EL (cell line): ENCODE measurements at places on chromosomes 7 and 10.

DNA sequence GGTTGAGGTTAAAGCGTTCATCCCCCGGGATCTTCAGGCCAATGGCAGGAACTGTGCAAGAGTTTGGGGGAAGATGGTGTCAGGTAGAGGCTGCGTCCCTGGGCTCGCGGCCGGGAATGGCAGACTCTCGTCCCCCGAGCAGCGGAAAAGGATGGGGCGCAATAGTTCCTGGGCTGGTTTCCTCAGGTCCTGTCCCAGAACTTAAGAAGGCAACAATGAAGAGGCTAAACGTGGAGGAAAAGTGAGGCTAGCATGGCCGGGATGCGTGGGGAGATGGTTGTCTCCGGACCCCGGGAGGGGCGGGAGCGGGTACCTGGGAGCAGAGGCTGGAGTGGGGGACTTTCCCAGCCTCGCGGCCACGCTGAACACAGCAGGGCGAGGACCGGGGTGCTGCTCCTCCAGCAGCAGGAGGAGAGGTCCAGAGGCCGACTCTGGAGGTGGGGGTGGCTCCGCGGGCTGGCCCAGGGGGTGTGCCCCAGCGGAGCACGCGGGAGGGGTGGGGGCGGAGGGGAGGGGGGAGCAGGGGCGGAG lies 882 bp downstream of the IRF5 start:
- DNase-seq = no peak

GRCh38 chr10:65891073-65891981 lies 1034.5 kb upstream of the LRRTM3 start:
- no peak for DNase-seq

- DNase-seq = no peak
Observed at GRCh38 chr7:143410521-143411004, 1.9 kb upstream of the EPHA1 start.

DNA sequence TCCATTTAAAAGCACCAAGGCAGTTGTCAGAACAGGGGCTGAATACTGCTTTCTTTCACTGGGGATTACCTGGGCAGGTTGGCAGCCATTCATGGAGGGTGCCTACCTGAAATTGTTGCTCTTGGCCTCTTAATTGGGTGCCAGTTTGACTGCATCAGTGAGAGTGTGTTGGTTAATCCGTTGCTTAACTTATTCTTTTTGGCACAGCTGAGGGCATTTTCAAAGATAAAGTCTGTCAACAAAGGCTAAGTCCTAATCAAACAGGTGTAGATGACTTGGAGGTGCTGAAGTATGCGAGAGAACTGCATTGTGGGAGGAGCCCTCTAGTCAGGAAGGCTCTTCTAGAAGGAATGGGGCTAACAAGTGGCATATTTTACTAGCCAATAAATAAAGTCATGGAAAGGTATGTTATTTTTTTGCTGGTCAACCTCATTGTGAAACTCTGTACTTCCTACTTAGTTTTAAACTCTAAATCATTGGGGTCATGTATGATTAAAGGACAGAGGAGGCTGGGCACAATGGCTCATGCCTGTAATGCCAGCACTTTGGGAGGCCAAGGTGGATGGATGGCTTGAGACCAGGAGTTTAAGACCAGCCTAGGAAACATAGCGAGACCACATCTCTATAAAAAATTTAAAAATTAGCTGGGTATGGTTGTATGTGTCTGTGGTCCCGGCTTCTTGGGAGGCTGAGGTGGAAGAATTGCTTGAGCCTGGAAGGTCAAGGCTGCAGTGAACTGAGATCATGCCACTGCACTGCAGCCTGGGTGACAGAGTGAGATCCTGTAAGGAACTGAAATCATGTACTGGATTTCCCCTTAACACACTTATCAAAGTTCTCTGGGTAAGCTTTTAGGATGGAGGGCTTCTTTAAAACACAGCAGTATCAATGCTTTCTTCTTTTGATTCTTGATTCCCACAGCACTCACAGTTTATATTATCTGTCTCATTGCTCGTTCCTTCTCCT lies 134.1 kb downstream of the LRMDA start:
- DNase-seq = no peak

DNA sequence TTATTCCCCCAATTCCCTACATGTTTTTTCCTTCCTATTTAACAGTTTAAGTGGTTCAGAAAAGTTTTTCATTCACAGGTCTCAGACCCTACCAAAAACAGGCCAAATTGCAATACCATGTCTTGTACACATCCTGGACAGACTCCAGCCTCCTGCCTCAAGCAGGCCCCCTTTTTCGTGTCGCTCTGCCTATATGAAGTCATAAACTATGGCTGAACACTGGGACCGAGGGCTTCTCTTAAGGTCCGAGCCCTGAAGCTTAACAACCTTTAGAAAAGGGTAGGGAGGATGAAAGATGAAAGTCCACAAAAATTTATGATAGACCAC lies 1.4 kb downstream of the FBXW4 start:
- no peak for DNase-seq

- no peak for DNase-seq
Observed at GRCh38 chr10:130377986-130378540, 241.9 kb downstream of the GLRX3 start.

GRCh38 chr7:55536619-55537457 lies 35.5 kb downstream of the VOPP1 start:
- DNase-seq = no peak

DNA sequence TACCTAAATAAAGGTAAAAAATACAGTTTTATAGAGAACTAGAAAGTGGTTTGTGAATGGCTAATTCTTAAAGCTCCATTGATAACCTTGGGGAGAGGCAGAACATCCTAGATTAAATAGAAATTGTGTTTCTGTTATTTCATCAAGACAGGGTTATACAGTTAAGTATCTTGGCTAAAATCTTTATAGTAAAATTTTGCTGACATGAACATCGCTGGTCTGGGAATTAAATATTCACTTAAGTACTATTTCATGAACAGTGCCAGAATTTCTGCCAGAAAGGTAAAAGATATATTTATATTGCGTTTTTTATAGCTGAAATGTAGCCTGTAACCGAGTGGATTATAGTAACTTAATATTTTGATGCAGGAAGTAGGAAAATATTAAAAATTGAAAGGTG lies 53.7 kb upstream of the HBP1 start:
- DNase-seq = no peak

GRCh38 chr7:91457208-91457607 lies 193.0 kb downstream of the FZD1 start:
- no peak for DNase-seq

DNA sequence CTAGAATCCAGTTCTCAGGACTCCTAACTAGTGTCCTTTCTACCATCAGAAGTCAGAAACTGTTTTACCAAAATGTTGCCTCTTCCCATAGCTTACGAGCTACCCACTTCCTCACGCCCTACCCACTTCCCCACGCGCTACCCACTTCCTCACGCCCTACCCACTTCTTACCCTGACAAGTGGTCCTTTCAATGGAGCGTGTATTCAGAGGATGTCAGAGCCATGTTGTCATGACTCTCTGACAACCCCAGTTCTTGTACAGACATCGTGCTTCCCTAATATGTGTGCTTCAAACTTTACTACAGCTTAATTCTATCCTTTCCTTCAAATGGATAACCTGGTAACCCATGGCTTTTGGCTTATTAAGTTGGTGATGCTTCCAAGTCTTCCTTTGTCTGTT lies 84.8 kb upstream of the PHF14 start:
- DNase-seq = no peak

DNA sequence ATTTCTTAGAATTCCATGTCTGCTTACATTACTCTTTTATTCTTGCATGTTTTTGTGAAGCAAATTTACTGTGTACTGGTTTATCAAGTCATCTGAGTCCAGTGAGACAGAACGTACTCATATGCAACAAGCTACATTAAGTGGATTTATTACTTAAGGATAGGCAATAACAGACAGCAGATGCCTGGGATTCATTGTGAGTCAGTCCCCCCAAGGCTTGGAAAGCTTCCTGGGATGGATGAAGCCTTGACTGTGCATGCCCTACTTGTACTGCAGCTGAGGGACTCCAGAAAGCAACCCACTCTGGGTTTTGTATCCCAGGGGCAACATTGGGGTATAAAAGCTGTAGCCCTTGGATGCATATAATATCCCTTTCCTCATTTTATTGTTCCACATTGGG lies 113.4 kb upstream of the RAB18 start:
- DNase-seq = peak; percentile 79

DNA sequence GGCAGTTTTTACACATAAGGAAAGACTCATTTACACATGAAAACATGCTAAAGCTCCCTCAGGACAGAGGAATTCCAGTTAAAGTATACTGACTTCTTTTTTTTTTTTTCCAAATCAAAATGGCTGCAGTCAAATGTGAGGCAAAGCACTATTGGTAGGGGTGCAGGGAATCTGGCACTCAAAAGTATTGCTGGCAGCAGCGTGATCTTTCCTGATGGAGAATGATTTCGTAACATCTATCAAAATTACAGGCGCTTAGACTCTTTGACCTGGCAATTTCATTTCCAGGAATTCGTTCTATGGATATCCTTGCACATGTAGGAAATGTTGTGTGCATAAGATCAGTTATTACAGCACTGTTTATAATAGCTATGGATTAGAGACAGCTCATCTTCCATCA lies 65.7 kb downstream of the VSTM4 start:
- DNase-seq = no peak

DNA sequence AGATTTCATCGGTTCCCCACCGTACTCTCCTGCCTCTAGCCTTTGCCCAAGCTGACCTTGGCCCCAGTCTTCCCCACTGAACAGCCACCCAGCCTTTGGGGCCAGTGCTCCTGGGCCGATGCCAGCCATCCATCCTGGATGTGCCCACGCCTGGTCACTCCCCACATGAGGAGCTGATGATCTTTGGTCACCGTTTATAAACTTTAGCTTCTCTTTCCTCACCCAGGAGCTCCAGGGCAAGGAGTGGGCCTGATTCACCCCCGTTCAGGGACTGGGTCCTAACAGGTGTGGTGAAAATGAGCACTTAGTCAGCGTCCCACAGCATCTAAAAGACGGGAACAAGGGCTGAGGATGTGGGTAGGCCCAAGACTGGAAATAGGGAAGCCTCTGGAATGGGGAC lies 22.9 kb downstream of the GTF2IRD1 start:
- no peak for DNase-seq

DNA sequence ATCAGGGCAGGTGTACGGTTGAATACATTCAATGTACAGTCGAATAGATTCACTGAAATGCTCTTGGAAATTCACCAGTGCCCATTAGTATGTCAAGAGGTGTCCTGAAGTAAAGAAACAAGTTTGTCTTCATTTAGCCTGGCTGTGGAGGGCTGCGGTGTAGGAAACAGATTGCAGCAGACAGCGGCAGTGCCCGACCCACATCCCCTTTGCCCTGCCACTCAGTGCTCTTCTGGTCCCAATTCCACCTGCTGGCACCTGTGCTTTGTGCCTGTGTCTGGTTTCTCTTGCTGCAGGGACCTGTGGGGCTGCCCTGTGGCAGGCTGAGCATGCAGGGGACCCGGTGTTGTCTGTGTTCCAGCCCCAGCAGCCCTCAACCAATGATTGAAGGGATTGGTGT lies 183.7 kb downstream of the RPS24 start:
- DNase-seq = no peak

GRCh38 chr10:101096378-101096777 lies 34.6 kb downstream of the KAZALD1 start:
- DNase-seq = no peak

- peak; percentile 85 for DNase-seq
Observed at GRCh38 chr10:114389426-114389825, 14.9 kb downstream of the AFAP1L2 start.

DNA sequence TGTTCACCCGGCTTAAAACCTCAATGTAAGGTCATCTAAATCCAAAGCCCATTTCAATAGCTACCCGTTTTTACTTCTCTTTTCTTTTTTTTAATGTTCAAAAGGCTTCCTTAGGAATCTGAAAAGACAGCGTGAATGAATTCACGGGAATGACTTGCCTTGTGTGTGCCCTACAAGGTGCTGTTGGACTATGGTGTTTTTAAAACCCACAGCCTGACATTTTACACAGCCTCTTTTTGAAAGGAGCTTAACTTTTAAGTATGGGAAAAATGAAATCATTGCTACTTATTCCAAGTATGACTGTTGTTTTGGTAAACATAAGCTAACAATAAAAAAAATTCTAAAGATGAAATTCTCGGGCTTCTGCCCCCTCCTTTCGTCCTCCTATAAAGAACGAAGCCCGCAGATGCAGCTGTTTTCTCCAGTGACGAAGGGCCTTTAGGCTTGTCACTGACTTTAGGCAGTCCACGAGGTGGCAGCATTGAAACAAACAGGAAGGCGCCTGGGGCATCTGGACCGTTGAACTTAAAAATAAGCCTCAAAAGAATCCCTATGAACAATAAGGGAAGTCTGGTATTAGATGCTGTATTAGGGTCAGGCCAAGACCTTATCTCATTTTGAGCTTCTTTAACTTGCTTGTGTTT lies 141.3 kb downstream of the NRP1 start:
- DNase-seq = peak; percentile 88

- DNase-seq = no peak
Observed at GRCh38 chr7:30280631-30281030, 3.8 kb upstream of the ZNRF2 start.

DNA sequence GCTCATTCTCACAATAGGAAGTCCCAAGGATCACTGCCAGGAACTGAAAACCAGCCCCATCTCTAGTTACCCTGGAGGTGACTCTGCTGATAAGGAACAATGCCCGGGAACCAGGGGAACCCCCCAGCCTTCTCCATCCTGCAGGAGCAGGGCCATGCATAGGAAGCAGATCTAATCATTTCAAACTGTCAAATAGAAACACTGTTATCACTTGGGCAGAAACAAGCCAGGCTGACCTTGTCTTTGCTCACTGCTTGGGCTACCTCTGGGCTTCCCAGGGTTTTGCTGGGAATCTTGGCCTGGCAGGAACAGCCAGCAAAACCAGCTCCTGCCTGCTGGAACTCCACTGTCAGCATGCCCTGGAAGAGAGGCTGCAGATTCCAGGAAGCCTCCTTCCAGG lies 114.1 kb downstream of the RNF216 start:
- DNase-seq = no peak

GRCh38 chr10:56360583-56360966 lies 484 bp downstream of the ZWINT start:
- DNase-seq = peak; percentile 5

- DNase-seq = peak; percentile 8
Observed at GRCh38 chr7:33334349-33334748, 205.0 kb downstream of the BBS9 start.
